ENCODE measurements at places on chromosomes 7 and 10.
A peak's percentile ranks its signal among the peaks of the same experiment; 100 is the strongest.

- DNase-seq: peak; percentile 87
These were observed 9.7 kb upstream of the ZFAND2A start for GRCh38 chr7:1169409-1170368.

GRCh38 chr10:90180886-90181691, 479.7 kb downstream of the KIF20B start:
- no peak for DNase-seq

GRCh38 chr7:38777609-38778008, 131.4 kb downstream of the VPS41 start:
- no peak for DNase-seq

DNA sequence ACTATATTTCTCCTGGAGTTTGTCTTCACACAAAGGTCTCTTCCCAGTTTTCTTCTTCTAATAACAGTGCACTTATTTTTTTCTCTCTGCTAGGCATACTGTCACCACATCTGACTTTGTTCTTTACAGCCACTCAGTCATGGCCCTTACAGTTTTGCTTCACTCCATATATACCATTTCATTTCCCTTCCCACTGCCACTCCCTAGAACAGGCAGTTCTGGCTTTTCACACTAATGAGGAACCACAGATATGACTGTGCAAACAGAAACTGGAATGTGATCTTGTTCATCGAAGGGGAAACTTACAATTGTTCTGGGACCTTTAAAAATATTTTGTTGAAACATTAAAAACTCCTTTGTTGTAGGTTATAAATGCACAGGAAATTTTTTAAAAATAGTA, 67.3 kb downstream of the EPDR1 start:
- DNase-seq: no peak

DNA sequence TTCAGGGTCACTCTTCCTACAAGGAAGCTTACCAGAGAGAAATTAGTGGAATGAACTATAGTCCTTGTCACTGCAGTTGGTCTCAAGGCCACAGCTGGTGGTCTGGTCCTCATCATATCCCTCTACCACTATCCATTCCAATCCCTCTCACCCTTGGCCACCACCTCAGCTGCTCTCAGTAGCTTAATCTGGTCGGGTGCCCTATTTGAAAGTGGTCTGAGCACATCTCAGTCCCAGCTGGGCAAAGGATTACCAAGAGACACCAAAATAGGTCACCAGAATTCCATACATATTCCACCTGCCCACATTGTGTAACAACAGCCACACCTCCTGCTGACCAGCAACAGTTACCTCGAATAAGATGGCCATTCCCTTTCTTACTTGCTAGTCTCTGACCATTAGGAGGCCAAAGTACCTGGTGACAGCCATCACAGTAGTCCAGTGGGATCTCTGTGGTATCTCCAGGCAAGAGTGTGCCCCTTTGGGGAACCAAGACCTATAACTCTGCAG, 3.3 kb upstream of the ZC3HAV1 start:
- DNase-seq: no peak

- DNase-seq: no peak
These were observed 29.2 kb downstream of the ZNF783 start for GRCh38 chr7:149291036-149291780.

DNA sequence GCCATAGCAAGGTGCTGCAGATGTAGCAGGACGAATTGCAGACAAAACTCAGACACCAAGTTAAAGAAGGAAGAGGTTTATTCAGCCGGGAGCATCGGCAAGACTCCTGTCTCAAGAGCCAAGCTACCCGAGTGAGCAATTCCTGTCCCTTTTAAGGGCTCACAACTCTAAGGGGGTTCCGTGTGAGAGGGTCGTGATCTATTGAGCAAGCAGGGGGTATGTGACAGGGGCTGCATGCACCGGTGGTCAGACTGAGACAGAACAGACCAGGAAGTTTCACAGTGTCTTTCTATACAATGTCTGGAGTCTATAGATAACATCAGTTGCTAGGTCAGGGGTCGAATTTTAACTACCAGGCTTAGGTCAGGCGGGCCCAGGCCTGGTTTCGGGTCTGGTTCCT, 222.0 kb upstream of the C7orf33 start:
- no peak for DNase-seq

- no peak for DNase-seq
These were observed 1.3 kb downstream of the SEMA3D start for GRCh38 chr7:85185424-85186082.

- DNase-seq: no peak
These were observed 57.0 kb downstream of the CDC123 start for GRCh38 chr10:12252882-12253546.

- DNase-seq: no peak
These were observed 873 bp downstream of the PRKAR2B start for GRCh38 chr7:107045195-107045960.

GRCh38 chr7:139650429-139651100, 127.1 kb downstream of the CLEC2L start:
- no peak for DNase-seq

DNA sequence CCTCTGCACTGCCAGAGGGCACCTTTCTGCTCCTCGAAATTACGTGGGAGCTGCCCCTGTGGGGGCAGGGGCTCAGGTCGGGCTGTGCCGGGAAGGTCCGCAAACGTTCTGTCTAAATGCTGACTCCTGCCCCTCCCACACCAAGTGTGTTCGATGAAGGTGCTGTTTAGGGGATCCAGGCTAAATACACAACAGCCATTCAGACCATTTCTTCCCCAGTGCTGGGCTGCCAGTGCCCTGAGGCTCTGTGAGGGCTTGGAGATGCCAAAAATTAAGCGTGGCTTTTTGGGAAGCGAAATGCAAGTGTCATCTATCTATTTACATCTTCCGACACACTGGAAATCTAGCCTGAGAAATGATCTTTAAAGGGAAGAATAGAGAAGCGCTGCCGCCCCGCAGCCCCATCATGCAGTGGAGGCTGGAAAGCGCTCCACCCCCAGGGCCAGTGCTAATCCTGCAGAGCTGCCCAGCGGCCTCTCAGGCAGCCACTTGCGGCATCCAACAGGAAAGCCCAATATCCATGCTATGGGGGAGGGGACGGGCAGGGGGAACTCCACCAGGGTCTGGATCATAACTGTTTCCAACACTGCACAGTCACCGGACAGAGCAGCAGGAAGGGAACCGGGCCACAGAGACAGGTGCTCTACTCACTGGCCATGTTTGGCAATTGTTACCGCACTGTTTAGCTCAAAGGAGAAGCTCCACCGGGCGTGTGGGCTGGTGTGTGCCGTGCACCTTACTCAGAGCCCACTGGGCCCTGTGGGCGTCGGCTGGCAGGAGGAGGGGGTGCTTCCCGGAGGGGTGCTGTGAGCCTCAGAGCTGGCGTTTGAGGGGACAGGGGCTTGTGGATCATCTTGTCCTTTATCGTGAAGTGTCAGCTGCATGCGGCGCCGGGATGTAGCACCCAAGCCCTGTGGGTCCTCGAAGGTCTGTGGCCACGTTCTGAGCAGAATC, 205.5 kb downstream of the DNAJB6 start:
- DNase-seq: no peak

DNA sequence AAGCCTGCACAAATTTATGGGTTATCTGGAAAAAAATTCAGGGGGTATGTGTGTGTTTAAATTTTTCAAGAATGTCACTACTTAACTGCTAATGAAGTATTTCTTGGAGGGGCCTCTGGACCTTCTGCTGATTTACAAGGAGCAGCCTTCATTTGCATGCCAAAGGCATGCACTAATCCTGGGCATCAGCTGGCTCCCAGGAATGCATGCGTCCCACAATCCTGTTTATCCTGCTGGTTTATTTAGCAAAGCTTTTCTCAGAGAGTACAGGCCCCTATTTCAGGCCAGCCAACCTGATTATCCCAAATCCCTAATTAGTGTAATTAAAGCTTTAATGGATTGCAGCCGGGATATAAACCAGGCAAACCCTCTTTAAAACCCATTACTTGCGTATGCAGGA, 170.4 kb downstream of the TAX1BP1 start:
- no peak for DNase-seq

GRCh38 chr10:99456207-99456930, 25.9 kb upstream of the GOT1 start:
- no peak for DNase-seq

DNA sequence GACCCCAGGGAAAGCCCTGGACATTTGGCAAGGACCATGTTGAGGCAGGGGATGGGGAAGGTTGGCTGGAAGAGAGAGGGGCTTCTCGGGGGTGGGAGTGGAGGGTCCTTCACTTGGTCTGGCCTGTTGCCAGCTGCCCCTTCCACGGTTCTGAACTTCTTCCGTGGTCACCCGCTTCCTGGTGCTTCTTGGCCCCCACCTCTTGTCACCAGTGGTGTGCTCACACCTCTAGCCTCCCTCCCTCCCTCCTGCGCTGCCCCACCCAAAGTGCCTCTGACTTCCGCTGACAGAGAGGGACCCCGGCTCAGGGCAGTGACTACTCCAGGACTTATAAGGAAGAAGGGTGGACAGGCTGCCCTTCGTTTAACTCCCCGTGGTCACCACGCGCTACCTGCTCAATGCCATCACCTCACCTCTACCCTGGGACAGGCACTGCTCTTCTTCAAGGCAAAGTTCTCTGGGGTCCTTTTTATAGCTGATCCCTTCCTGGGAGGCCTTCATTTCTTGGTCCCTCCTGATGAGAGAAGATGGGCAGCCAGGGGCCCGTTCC, at the start of gene MUC12:
MUC12 (plus strand) TSS at position 500 of the 550 bp plus-strand sequence. CDS start 58 bp downstream, outside the sequence.
- DNase-seq: no peak

DNA sequence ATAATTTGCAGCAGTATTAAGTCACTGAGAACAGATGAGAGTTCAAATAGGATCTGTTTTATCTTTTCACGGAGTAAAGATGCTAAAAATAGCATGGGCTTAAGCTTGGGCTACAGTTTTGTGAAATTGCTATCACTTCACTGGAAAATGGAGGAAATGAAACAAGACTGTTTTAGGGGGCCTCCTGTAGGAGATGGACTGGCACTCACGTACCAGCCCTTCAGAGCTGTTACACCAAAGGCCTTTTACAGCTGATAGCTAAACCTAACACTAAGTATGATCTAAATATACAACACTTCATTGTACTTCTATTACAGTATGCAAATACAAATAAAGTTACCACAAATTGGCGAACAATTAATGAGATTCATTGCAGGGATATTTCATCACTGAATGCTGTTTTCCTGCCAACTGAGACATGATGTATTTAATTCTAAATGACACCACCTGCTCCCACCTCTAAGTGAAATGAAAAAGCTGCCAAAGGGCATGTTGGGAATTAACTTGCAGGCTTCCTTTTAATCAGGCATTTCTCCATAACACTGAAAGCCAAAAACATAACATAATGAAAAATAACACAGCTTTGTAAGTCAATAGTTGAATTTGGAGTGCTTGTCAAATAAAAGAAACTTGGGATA, 304.5 kb upstream of the LRRN3 start:
- no peak for DNase-seq

- no peak for DNase-seq
These were observed 509.3 kb downstream of the SORCS3 start for GRCh38 chr10:105150259-105150880.

- DNase-seq: no peak
These were observed 47.3 kb downstream of the CREB3L2 start for GRCh38 chr7:137954614-137955013.

- no peak for DNase-seq
These were observed 41.0 kb downstream of the NKX2-3 start for GRCh38 chr10:99573790-99574189.

- DNase-seq: no peak
These were observed 36.1 kb downstream of the DNAJB12 start for GRCh38 chr10:72318418-72319262.

DNA sequence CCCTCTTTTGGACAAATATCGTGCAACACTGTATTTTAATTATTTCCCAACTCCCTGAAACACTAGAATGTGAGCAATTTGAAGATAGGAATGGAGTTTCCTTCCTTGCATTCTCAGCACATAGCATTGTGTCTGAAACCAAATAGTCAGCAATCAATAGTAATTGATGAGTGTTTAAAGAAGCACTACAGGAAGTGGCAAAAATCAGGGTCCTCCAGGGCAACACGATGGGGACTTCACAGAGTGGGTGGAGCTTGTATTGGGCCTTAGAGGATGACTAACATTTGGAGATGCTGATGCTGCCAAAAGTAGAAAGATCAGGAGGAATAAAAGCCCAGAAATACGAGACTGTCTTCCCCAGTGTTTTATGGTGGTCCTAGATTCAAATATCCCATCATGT, 94.9 kb downstream of the NPSR1 start:
- no peak for DNase-seq

GRCh38 chr10:52390388-52390787, 76.3 kb downstream of the DKK1 start:
- no peak for DNase-seq

DNA sequence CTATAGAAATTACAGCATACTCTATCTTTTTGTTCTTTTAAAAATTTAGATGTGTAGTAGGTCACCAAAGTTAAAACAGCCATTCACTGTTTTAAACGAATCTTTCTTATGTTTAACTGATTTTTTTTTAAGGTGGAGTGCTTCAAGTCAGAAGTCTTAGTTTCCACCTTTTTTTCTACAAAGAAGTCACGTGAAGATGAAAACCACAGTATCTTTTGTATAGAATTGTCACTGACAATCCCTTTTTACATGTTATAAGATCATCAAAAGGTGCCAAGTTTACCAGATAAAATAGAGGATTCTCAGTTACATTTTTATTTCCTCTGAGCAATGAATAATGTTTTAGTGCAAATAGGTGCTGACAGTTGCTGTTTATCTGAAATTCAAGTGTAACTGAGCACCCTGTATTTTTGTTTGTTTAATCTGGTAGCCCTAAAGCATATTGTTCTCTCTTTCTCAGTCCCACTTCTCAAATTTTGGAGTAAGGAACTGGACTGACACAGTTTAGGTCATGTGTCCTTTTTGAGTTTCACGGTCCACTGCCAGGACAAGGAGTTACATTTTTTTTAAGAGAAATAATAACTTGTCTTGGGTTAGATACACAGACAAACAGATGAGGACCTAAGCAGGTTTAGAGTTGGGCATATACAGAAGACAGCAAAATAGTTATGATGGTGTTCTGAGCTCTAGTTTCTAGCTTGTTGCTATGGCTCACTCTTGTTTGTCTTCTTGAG, 233.2 kb upstream of the MBL2 start:
- no peak for DNase-seq

DNA sequence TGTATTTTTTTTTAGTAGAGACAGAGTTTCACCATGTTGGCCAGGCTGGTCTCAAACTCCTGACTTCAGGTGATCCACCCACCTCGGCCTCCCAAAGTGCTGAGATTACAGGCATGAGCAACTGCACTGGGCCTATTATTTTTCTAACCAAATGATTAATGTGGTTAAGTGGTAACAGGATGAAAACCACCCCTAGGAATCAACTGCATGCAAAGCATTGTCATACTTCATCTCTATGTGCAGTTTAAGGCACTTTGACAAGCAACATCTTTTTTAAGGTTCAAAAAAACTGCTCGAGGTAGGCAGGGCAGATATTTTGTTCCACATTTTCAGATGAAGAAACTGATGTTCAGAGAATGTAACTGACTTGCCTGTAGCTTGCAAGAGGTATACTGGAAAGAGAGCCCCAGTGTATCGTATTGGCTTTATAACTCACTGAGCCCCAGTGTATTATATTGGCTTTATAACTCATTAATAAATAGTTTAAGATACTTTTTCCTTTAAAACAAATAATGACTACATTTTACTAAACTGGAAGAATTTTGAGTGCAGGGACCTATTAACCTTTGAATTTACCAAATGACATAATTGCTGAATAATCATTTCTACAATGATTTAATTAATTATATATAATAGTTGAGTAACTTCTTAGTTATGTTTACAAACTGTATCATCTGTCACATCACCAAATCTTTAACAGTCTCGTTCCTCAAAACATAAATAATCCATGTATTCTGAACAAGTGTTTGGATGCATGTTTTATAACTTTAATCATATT, 38.1 kb downstream of the RTKN2 start:
- no peak for DNase-seq

- no peak for DNase-seq
These were observed 283.0 kb downstream of the HDAC9 start for GRCh38 chr7:18778594-18778993.

GRCh38 chr10:3766046-3766756, 18.8 kb downstream of the KLF6 start:
- DNase-seq: peak; percentile 37

Data from CD4-positive, alpha-beta T cell treated with Interleukin-12 subunit alpha and Interleukin-12 subunit beta, for 1 hour (primary cell).